Activated T-cell treated with anti-CD3 and anti-CD28 coated beads for 48 hours (primary cell): ENCODE measurements at places on chromosomes 13 and 19.

- no peak for DNase-seq
These were observed at the start of gene KEAP1 for GRCh38 chr19:10503002-10503789. TSS of gene KEAP1 (minus strand) at chr19:10503356. CDS start at chr19:10500033, 3,323 bp downstream.

DNA sequence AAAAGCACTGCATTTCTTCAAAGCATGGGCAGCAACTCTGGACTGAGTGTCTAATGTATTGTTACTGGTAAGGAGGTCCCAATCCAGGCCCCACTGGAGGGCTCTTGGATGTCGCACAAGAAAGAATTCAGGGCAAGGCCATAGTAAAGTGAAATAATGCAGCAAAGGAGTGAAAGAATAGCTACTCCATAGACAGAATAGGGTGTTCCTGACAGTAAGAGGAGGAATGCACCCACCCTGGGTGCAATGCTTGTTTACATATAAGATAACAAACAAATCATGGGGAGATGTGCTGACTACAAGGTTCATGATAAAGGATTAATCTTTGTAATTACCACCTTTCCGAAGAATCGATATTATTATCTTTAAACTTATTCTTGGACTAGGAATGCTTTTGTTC is 58.8 kb upstream of the ABCC4 start:
- no peak for DNase-seq

GRCh38 chr13:110340812-110341444 is 33.8 kb downstream of the COL4A2 start:
- DNase-seq = peak; percentile 58

DNA sequence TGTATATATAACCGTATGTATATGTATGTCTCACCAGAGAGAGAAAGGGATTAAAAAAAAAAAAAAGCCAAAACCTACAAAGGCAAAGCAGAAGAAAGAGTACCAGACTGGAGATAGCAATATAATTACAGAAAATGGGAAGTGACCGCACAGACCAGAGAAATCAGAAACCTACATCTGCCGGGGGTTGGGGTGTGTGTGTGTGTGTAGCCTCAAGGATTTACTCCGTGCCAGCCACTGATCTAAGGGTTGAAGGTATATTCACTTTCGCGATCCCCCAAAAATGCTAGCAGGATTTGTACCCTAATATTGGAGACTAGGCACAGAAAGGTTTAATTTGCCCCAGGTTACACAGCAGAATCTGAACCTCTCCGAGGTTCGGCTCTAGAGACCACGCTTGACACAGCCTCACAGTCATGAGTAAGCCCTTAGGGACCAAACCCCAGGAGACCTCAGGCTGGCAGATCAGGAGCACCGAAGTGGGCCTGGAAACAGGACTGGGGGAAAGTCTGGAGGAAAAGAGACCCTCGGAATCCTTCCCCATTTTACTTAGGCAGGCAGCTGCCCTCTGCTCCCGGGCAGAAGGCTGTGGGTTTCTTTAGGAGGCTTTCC is 14.8 kb downstream of the ARL11 start:
- DNase-seq = no peak

DNA sequence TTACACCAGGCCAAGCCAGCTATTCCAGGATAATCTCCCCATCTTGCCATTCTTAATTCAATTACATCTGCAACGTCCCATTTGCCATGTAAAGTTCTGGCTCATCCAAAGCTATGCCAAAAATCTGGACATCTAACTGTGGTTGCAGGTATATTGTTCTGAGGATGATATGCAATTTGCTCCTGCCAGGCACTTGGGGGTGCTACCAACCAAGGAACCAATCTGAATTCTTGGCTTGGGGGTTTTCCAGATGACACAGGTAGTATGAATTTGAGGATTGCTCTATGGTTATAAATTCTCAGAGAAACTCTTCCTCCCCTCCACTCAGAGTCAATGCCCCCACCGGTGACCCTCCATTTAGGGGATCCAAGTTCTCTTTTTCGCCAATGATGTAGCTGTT is 33.0 kb downstream of the CRYL1 start:
- DNase-seq = peak; percentile 47

GRCh38 chr13:27497563-27498230 is 47.3 kb upstream of the MTIF3 start:
- no peak for DNase-seq

DNA sequence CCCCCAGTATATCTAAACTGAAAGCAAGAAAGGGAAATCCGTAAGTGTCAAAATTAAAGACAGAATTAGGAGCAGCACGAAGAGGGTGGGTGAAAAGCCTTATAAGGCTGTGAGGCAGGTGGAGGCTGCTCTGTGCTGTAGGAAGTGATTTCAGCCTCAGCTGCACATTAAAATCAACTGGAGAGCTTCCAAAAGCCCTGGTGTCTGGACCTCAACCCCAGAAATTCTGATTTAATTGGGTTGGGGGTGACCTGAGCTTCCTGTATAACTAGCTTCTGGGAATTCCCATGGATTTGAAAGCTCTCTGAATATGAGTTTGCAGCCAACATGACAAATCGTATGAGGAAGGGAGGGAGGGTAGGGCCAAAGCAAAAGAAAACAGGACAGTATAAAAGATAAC is 242.4 kb upstream of the TMTC4 start:
- no peak for DNase-seq

GRCh38 chr19:1102407-1103131 is 1.2 kb upstream of the GPX4 start:
- peak; percentile 71 for DNase-seq

GRCh38 chr13:75550159-75550567 is 572 bp downstream of the UCHL3 start:
- peak; percentile 12 for DNase-seq

- DNase-seq = no peak
These were observed 27.9 kb upstream of the PARP4 start for GRCh38 chr13:24540236-24541126.

GRCh38 chr19:3133793-3134116 is 2.1 kb upstream of the GNA15 start:
- no peak for DNase-seq

DNA sequence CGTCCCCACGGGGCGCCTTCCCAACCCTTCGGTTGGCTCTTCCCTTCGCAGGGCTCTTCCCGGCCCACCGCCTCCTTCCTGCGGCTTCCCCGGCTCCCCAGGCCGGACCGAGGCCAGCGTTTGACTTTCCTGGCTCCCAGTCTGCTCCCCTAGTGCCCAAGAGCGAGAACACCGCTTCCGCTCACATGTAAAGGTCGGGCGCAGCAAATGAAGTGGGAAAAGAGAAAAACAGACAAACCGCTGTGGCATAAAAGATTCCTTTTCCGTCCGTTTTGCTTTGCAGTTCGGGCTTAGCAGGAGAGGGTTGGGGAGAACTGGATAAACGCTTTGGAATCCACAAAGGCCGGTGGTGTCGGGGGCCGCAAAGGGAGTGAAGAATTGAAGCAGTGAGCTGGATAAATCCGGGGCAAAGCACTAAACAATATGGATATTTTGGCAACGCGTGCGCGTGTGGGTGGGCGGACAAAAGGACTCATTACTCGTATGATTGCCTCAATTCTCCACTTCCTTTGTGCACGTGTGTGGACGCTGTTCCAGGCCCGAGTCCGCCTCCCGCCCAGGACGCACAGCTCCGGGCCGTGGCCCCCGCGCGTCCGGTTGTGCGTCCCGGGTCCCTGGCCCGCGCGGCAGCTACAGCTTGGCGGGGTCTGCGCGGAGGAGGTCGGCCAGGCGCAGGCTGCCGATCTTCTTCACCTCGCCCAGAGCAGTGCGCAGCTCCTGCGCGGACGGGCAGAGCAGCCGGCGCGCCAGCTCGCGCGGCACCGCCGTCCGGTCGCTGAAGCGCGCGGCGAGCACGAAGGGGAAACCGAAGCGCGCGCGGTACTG is 8.6 kb upstream of the CDX2 start:
- DNase-seq = no peak

- DNase-seq = no peak
These were observed 8.9 kb upstream of the TPM4 start for GRCh38 chr19:16067205-16067938.

GRCh38 chr13:21243045-21243897 is 66.8 kb downstream of the MRPL57 start:
- DNase-seq = no peak

GRCh38 chr19:35309481-35310279 is 17.7 kb downstream of the MAG start:
- DNase-seq = no peak

- DNase-seq = no peak
These were observed 64.9 kb downstream of the MZT1 start for GRCh38 chr13:72662548-72662947.

GRCh38 chr13:73981595-73981994 is 152.6 kb downstream of the KLF12 start:
- no peak for DNase-seq

GRCh38 chr13:38804536-38804935 is 117.7 kb downstream of the FREM2 start:
- DNase-seq = no peak

GRCh38 chr19:45496349-45496953 is 396 bp downstream of the RTN2 start:
- DNase-seq = no peak

GRCh38 chr13:113992276-113993005 is 18.6 kb upstream of the C13orf46 start:
- no peak for DNase-seq

- DNase-seq = peak; percentile 98
These were observed 452 bp upstream of the KLHL26 start for GRCh38 chr19:18636183-18636968.

GRCh38 chr19:29076161-29076560 is 136.8 kb downstream of the UQCRFS1 start:
- no peak for DNase-seq

DNA sequence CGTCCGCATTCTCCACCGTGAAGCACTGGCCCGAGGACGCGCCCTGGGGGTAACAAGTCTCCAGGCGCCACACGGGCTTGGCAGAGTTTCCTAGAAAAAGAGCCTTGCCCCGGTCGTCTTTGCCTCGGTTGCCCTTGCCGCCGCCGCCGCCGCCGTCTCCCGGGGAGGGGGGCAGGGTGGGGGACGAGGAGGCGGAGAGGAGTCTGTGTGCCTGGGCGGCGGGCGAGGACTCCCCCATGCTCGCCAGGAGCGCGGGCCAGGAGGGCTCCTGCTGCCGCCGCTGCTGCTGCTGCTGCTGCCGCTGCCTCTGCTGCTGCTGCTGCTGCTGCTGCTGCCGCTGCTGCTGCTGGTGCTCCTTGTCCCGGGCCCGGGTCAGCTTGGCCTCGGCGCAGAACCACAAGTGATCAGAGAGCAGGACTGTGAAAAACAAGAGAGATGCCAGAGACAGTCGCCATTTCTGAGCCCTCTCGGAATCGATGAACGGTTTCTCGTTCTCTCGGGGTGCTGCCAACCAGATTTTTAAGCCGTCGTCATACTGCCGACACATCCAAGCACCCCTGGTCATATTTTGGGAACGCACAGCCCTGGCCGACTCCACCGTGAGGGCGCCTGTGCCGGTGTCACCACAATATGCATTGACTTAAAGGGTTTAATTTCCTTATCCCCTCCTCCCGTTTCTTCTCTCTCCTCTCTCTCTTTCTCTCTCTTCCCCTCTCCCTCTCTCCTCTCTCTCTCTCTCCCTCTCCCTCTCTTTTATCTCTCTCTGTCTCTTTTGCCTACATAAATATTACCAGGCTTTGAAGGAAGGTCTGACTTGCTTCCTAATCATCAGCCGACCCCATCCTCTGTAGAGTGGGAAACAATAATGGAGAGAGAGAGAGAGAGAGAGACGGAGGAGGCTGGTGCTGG is 349.1 kb downstream of the LIG4 start:
- no peak for DNase-seq

- DNase-seq = peak; percentile 6
These were observed 203.1 kb upstream of the EDNRB start for GRCh38 chr13:78121459-78122348.

DNA sequence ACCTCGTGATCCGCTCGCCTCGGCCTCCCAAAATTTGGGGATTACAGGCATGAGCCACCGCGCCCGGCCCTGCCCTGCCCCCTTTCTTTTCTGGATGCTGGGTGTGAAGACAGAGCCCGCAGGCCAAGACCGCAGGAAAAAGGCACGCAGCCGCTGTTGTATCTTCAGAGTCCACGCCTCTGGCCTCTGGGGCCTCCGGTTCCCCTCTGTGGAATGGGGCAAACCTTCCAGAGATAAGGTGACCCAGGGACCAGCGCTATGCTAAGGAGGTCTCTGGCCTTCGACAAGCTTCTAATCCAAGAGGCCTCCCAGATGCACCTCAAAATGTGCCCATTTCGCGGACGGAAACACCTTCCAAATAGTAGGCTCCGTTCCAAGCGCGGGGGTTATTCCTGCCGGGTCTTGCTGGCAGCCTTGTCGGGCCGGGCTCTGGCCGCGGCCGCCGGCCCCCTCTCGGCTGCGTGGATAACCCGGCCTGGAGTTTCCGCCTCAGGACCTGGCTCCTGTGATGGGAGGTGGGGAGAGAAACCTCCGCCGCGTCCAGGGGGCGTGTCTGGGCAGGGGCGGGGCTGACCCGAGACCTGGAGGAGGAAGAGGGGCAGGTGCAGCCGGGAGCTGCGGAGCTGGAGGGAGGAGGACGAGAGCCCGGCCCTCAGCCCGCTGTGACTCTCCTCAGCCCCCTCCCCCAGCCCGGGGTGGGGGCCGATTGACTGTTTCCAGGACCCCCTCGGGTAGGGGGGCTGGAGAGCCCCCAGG is 13.1 kb downstream of the TJP3 start:
- peak; percentile 87 for DNase-seq

DNA sequence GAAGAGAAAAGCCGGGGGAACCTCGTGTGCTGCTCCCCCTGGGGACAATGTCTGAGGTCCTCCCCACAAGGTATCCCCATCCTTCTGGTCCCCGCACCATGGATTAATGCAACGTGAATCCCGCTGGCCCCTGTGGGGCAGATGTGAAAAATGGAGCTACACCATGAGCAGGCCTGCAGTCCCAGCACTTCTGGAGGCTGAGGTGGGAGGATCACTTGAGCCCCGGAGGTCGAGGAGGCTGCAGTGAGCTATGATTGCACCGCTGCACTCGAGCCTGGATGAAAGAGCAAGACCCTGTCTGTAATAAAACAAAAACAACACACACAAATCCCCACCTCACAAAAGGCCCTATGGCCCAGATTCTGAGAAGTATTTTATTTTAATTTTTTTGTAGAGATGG is 1.2 kb upstream of the CFD start:
- no peak for DNase-seq

DNA sequence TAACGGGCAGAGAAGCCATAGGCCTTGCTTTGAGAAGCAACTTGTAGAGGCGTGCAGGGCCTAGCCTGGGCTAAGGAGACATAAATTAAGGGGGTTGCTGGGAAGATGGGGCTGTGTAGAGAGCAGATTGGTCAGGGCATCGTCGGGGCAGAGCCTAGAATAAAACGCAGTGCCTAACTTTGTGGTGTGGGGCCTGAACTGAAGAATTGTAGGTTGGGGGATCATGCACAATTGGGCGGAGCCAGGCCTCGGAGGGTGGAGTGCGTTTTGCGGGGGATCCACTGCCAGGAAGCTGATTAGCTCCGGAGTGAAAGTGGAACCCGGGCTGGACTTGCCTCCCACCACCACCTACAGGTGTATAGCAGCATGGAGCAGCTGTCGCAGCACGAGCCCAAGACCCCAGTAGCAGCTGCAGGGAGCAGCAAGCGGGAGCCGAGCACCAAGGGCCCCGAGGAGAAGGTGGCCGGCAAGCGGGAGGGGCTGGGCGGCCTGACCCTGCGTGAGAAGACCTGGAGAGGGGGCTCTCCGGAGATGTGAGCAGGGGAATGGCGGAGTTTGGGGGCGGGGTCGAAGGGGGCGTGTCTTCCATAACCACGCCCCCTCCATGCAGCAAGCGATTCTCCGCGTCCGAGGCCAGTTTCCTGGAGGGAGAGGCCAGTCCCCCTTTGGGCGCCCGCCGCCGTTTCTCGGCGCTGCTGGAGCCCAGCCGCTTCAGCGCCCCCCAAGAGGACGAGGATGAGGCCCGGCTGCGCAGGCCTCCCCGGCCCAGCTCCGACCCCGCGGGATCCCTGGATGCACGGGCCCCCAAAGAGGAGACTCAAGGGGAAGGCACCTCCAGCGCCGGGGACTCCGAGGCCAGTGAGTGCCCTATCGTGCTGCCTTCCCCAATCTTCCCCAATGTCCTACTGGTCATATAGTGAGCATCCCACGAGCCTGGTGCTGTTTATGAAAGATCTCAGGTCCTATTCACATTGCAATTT is 13.8 kb downstream of the DNASE2 start:
- peak; percentile 77 for DNase-seq
